ENCODE measurements at places on chromosomes 6 and 20.

DNA sequence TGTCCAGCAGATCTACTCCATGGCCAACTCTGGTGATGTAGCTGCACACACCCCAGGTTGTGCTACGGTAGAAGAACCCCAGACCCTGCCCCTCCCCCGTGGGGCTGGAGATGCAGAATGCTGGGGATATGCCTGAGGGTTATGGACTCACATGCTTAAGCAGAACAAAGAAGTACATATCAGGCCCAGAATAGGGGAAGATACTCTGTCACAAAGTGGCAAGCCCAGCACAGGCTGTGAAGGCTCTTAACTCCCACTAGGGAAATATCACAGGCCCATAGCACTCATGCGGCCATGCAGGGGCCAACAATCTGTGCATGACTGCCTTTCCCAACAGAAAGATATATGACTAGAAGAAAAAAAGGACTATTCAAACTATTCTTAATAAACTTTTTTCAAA is 234.9 kb downstream of the KCNQ5 start:
- DNase-seq = no peak

DNA sequence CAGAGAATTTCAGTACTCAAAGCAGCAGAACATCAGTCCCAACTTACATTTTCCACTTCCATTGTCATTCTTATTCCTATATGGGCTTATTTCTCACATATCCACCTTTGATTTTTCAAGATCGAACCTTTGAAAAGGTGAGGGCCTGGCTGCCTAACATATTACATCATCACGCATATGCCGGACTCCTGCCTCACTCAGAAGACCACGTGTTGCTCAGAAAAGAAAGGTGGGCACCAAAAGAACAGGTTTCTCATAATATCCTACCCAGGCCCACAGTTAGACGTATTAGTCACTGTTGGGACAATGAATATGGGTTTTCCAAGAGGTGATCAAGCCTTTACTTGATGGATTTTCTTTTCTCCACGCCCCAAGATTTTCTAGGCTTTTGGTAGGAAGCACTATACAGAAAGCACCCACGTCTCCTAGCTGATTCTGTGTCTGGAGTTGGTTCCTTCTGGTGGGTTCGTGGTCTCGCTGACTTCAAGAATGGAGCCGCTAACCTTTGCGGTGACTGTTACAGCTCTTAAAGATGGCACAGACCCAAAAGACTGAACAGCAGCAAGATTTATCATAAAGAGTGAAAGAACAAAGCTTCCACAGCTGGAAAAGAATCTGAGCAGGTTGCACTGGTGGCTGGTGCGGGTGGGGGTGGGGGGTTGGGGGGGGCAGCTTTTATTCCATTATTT is 168.9 kb downstream of the ATXN1 start:
- DNase-seq = no peak

DNA sequence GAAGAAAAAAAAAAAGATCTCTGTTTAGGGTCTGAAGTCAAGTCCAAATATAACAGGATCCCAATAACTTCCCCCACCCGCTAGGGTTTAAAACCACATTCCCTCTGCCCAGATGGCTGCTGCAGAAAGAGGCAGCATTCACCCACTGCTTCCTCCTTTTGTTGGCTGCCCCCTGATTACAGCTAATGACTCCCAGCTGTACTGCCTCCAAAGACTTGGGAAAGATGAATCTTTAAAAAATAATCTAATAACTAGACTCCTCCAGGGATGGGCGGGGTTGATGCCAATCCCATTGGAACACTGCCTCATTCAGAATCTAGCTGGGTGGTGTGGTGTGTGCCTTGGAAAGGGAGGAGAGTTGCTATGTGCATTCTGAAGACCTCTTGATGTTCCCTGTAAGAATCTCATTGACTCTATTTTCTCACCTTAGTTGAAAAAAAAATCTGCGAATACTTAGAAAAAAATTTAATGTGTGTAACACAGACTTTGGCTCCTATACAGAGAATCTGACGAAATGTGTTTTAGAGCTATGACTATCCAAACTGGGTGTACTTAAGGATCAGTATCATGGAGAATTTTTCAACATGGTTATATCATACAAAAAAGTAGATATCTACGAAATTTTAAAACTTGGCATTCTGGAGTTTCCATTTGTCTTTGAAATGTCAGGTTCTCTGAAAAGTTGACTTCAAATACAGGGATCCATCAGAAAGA is 174.0 kb downstream of the RNF144B start:
- DNase-seq = no peak

GRCh38 chr6:117919775-117920729 is 13.0 kb downstream of the SLC35F1 start:
- no peak for DNase-seq

GRCh38 chr6:34227761-34228421 is 8.8 kb upstream of the HMGA1 start:
- no peak for DNase-seq

All from stimulated activated CD8-positive, alpha-beta memory T cell treated with anti-CD3 and anti-CD28 coated beads, Interleukin-4, amount 100 ng/mL, for 1 hour (primary cell).